H1 (cell line): ENCODE measurements at places on chromosomes 2 and 18.

GRCh38 chr18:49495076-49495475 is 8.0 kb upstream of the C18orf32 start:
- DNase-seq: no peak

DNA sequence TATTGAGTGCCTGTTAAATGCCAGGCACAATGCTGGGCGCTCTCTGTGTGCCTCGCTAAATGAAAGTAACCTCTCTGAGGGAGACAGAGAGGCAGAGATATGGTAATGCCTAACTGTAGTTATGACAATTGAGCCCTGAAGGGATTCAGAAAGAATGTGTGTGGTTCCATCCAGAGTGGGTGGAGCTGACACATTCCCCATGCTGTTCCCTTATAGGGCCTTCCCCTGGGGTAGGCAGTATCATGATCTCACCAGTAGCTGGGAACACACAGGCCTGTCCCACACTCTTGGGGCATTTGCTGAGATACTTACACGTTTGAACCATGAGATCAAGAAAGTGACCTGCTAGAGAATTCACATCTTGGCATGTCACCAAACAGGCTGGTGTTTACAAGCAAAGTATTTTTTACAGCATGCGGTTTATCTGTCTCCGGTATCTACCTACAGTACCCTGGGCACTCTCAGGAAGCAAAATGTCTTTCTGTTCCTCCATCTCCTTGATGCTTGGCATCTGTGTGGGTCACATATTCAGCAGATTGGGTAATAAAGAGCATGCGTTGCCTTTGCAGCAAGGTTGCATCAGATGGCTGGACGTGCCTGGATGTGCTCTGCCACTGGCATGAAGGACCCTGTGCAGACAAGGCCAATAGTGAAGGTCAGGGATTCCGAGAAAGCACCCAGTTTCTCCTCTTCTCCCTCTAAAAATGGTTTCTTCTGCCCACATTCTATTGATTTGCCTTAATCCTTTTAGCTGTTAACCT is 9.4 kb downstream of the CTIF start:
- no peak for DNase-seq

GRCh38 chr2:34121076-34121475 is 522.0 kb upstream of the FAM98A start:
- no peak for DNase-seq

DNA sequence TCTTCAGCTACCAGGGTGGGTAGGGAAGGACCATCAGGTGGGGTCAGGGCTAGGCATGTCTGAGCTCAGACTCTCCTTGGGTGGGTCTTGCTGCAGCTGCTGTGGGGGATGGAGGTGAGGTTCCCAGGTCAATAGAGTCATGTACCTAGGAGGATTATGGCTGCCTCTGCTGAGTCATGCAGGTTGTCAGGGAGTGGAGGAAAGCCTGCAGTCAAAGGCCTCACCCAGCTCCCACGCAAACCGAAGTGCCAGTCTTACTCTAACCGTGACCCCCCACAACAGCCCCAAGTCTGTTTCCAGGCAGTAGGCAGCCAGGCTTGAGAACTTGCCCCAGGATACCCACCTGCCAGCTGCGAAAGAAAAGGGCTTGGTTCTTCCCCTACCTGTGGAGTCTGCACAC is 113.6 kb upstream of the GALNT5 start:
- no peak for DNase-seq

GRCh38 chr2:30509716-30510115 is 62.7 kb downstream of the LCLAT1 start:
- DNase-seq: no peak

DNA sequence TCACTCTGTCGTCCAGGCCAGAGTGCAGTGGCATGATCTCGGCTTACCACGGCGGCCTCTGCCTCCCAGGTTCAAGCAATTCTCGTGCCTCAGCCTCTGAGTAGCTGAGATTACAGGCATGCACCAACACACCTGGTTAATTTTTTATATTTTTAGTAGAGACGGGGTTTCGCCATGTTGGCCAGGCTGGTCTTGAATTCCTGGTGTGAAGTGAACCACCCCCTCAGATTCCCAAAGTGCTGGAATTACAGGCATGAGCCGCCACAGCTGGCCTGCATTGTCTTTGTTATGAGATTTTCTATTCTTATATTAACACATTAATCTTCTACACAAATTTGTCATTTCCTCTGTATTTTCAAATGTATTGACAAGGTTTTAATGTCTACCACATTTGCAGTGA is 75.2 kb downstream of the SEPTIN10 start:
- DNase-seq: no peak
